Left lung (tissue), 14 donors: ENCODE measurements at places on chromosomes 5 and 9. TPM values are rescaled to one million over a fixed set of nuclear protein-coding genes. Genes with fewer than 3 reads are reported as not detected.

- DNase-seq = no peak
These were observed 108.5 kb downstream of the C9orf152 start for GRCh38 chr9:110099236-110100095.

GRCh38 chr9:82961504-82962125 is 101.3 kb downstream of the RASEF start:
- peak; percentile 63 for DNase-seq

- DNase-seq = no peak
These were observed 772.3 kb downstream of the MAT2B start for GRCh38 chr5:164277720-164278119.

- no peak for DNase-seq
These were observed 40.3 kb downstream of the SERINC5 start for GRCh38 chr5:80215523-80215922.

DNA sequence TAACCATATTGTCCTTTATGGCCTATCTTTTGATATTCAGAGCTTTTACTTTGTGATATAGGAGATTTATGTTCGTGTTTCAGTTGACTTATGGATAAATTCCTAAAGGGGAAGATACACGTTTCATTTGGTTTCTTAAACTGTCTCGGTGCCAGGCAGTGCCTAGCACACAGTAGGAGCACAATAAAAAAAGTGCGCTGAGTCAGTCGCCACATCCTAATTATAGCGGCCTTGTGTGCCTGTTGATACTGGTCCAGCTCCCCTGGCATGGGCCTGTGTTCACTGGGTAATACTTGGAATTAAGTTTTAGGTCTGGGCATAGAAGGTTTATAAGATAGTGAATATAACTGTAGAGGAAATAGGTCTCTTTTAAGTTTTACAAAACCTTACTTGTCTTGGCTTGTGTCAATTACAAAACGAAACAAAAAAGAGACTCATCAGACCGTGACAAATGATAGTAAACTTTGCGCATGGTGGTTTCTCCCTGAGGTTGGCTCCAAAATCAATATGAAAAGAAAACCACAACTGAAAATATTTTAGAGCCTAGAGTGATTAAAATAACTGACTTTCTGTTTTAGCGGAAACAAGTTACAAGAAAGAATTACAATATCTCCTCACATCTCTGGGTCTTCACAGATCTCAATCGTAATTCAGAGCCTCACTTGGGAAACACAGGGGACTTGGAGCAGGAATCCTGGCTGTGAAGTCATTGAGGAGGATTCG is 84.8 kb downstream of the MVB12B start:
- DNase-seq = no peak

GRCh38 chr5:41966401-41967105 is 41.5 kb downstream of the FBXO4 start:
- no peak for DNase-seq

DNA sequence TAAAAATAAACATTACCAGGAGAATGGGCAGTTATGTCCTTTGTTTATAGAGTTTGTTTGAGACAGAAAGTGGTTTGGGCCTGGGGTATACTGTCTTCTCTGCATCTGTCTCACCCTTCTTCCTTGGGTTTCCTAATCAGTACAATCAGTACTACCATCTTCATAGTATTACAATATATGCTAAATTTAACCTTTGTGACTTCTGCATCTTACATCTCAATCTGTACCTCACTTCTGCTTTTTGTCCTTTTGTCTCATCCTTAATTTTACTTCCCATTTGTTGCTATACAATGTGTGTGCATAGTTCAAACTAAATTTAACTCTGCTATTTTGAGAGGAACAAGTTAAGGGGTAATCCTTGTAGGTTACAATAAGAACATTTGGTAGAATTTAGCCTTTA is 19.6 kb downstream of the FBXO38 start:
- DNase-seq = no peak

DNA sequence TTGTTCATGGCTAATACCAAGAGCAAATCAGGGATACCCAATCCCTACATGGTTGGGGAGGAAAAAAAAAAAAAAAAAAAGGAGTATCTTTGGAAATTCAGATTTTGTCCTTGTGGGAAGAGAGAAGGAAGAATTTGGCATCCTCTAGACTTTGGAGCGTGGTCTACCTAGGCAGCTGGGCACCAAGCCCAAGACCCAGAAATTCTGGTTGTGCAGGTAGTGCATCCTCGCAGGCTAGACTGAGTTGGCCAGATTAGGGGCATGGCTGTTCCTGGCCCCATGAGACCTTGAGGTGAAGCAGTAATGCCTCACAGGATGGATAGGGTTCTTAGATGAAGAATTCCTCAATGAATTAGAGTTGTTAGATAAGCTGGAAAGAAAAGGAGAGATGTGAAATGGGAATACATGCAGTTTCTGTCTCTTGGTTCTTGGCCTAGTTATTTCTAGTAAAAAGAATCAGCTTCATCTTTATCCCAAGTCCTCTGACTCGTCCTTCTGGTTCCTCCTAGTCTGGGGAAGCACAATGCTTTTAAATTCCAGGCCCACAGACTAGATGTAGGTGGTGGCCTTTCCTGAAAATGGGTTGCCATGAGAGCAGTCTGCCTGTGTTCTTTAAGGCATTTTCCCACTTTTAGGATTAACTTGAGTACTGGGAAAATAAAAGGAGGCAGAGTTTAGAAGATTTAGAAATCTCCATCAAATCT is 140.5 kb upstream of the RUSC2 start:
- DNase-seq = no peak

GRCh38 chr9:77087506-77087905 is 68.1 kb downstream of the FOXB2 start:
- DNase-seq = no peak

- DNase-seq = no peak
These were observed 38.7 kb downstream of the NLN start for GRCh38 chr5:65760504-65761275.

DNA sequence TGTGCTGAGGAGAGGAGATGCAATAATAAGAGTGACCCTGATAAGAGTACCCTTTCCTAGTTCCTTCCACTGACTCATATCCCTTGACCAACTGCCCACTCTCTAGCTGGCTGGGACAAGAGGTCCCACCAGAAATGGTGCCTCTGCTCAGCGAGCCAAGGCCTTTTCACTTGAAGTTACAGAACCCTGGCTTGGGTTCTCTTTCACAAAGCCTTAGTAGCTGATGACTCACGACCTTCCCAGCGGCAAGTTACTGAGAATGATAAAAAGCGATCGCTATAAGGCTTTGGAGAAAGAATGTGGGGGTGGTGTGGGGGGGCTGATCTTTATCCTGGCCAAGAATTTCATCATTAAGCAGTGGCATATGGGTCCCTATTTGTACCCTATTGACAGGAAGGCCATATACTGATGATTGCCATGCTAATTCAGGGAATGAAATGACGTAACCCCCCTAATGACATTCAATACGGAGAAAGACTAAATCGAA is 90.3 kb downstream of the FBXO38 start:
- no peak for DNase-seq

DNA sequence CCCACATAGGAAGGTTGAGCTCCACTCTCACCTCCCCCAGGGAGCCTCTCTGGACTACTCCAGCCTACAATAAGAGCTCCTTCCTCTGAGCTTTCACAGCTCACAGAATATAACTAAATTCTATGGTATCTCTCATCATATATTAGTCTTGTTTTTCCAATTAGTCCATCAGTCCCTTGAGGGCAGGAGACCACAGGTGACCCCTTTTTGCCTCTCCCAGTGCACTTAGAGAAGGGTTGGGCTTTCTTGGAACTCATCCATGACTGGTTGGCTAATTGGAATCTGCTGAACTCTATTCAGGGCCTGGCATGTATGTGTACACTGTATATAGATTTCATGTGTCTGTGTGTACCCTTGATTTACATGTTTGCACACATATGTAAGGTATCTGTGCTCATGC is 50.4 kb upstream of the ARAP3 start:
- no peak for DNase-seq

- no peak for DNase-seq
These were observed 133.6 kb upstream of the RETREG1 start for GRCh38 chr5:16750445-16750844.

GRCh38 chr5:52786949-52787599 is 642 bp upstream of the ITGA1 start:
- DNase-seq = no peak

- DNase-seq = no peak
These were observed 120.8 kb upstream of the ZNF608 start for GRCh38 chr5:124867137-124867704.

DNA sequence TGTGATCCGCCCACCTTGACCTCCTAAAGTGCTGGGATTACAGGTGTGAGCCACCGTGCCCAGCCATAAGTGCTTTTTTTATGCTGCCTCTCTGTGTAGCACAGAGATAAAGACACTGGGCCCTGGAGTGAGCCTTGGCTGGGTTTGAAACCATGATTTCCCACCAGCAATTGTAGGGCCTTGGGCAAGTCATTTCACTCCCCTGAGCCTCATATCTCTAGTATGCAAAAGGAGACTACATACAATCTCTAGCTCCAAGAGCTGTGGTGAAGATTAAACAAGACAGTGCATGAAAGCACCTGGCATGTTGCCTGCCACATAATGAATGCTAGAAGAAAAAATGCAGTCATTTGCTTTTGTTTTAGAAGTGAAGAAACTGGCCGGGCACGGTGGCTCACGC is 3.9 kb downstream of the FABP6 start:
- DNase-seq = no peak

GRCh38 chr5:39192450-39193160 is 26.8 kb downstream of the FYB1 start:
- no peak for DNase-seq

DNA sequence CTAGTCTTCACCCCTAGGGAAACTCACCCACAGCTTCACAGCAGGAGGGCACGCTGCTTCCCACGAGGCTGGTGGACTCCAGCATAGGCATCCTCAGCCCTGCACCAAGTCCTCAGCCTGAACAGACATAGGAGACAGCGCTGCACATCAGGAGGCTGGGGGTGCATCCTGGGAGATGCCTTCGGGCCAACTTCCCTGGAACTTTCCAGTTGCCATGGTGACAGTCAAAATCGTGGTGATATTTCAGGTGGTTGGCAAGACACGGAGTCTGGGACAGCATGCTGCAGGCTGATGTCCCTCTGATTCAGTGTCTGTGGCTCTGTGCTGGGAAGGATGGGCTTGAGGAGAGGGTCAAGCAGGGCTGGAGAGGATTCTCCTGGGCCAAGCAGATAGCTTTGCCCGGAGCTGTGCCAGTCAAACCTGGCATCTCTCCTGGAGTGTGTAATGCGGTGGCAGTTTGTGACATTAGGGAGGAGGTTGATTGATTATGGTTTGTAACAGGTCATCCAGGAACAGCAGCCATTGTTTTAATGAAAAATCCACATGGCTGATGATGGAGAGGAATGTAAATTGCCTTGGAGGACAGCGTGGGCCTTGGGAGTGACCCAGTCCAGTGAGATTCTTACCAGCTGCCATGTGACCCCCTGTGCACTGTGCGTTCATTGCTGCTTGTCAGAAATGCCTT is 35.6 kb upstream of the SEMA4D start:
- DNase-seq = no peak

- no peak for DNase-seq
These were observed 162.8 kb upstream of the ANKH start for GRCh38 chr5:15034379-15034778.

The HMMR gene
- polyA plus RNA-seq = 11.6 TPM

The NCS1 gene
- 18.6 TPM for polyA plus RNA-seq

The HEXB gene
- polyA plus RNA-seq = 71.0 TPM

The PDLIM4 gene
- 8.5 TPM for polyA plus RNA-seq

The CCDC192 gene
- polyA plus RNA-seq = 0.81 TPM

The MCC gene
- 18.4 TPM for polyA plus RNA-seq

The ZNF300 gene
- polyA plus RNA-seq = 31.3 TPM

The PTGES2 gene
- 25.8 TPM for polyA plus RNA-seq
